Lung microvascular endothelial cell (primary cell): ENCODE measurements at places on chromosomes 16 and 17. TPM values are rescaled to one million over a fixed set of nuclear protein-coding genes. Genes with fewer than 3 reads are reported as not detected.

The CLEC10A gene
- 0.99 and 1.7 TPM in 2 replicates for total RNA-seq

The SENP3 gene
- total RNA-seq, result 52.3 and 81.5 TPM in 2 replicates

GRCh38 chr17:8888704-8889302, 21.3 kb upstream of the PIK3R6 start:
- DNase-seq, result no peak

GRCh38 chr16:22665048-22665797, 148.7 kb upstream of the HS3ST2 start:
- no peak for DNase-seq

- DNase-seq, result peak; percentile 79
Measured at GRCh38 chr17:40303009-40303657, 5.8 kb upstream of the RARA start.

DNA sequence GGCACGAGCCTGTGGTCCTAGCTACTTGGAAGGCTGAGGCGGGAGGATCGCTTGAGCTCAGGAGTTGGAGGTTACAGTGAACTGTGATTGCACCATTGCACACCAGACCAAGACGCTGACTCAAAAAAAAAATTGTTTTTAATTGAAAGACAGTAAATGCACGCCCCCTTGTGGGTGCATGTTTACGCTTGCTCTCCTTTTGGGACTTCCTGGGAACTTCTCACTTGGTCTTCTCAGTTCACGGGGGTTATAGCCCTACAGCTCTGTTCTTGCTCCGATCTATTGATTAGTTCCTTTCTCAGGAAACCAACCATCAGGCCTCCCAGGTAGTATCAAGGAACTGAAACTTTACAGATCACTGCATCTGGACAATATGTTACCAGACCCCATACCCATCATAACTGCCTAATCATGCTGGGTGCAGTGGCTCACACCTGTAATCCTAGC, 14.2 kb upstream of the RIPOR1 start:
- DNase-seq, result peak; percentile 84

DNA sequence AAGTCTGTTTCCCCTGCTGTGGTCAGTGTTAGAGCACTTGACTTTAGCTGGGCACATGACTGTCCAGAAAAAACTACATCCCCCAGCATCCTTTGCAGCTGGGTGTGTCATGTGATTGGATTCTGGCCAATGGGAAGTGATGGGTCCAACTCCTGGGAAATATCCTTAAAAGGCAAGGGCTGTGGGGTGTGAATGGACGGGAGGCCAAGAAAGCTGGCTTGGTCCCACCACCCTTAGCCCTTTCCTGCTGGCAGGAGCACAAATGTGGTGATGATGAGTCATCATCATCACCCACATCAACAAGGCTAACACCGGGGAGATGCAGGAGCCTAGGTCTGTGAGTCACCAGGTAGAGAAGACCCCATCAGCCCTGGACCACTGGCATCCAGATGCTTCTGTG, 341.7 kb downstream of the C16orf95 start:
- DNase-seq, result peak; percentile 76

GRCh38 chr16:23924128-23924527, 88.3 kb downstream of the PRKCB start:
- DNase-seq, result no peak

DNA sequence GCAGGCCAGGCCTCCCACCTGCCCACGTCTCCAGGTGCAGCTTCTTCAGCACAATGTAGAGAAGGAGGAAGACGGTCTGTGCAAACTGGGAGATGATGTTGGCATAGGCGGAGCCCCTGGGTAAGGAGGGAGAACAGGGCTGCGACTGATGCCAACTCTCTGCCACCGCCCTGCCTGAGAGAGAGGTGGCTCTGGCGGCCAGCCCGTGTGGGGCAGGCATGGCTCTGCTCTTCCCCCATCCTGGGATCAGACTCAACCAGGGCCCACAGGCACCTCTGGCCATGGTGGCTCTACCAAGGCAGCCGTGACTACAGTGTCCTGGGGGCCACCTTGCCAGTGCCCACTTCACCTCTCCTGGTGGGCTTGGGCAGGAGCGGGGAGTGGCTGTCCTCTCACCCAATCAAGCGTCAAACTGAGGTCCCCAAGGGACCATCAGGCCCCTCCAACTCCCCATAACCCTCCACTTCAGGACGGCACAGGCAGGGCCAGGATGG, 8.6 kb downstream of the SLC47A2 start:
- no peak for DNase-seq

GRCh38 chr17:30520882-30521281, 43.7 kb downstream of the GOSR1 start:
- no peak for DNase-seq

GRCh38 chr17:63986821-63987220, 11.3 kb upstream of the PRR29 start:
- no peak for DNase-seq

DNA sequence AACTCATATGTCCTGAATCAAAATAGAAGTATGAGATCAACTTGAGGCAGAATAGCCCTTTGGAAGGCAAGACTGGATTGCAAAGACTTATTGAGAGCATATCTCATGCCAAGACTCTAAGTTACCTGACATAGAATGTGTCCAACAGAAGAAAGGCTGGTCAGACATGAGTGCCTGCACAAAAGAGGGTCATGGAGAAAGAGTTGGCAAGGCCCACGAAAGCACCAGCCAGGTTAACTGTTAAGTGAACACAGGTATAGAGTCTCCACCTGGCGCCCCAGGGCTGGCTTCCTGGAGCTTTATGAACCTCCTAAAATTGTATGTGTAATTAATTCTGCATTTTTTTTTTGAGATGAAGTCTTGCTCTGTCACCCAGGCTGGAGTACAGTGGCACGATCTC, 71.0 kb downstream of the CMC2 start:
- no peak for DNase-seq

The OR2C1 gene
- total RNA-seq, result under 0.01 TPM in 1 of 2 replicates, not detected in the other

The SETD6 gene
- total RNA-seq, result 4.8 and 10.5 TPM in 2 replicates
